ENCODE measurements at places on chromosomes 2 and 18. TPM values are rescaled to one million over a fixed set of nuclear protein-coding genes. Genes with fewer than 3 reads are reported as not detected.

The LOXL3 gene
- 0.86 TPM for total RNA-seq

The DOK6 gene
- not detected for total RNA-seq

The C2orf66 gene
- total RNA-seq = 0.09 TPM

GRCh38 chr2:108918941-108919341 is 70.1 kb downstream of the EDAR start:
- DNase-seq = no peak

GRCh38 chr2:81093031-81093430 is 788.5 kb upstream of the LRRTM1 start:
- no peak for DNase-seq

GRCh38 chr2:206287197-206287596 is 12.7 kb downstream of the ZDBF2 start:
- no peak for DNase-seq

- DNase-seq = no peak
These were observed 17.2 kb downstream of the KCTD18 start for GRCh38 chr2:200492656-200493055.

DNA sequence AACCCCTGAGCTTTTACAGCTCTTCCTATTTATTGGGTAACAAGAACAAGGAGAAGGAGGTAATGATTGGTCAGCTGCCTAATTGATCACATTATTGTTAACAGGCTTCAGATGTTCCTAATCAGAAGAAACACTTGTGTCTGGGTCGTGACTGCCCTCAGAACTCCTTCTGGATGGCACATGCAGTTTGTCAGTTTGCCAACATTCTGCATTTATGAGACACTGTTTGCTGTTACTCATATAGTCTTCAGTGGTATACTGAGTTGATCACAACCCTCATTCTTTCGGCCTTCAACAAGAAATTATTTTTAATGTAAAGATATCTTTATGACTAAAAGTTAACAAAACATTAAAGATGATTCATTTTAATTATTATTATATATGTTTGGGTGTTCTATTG is 95.7 kb upstream of the DOCK10 start:
- no peak for DNase-seq

DNA sequence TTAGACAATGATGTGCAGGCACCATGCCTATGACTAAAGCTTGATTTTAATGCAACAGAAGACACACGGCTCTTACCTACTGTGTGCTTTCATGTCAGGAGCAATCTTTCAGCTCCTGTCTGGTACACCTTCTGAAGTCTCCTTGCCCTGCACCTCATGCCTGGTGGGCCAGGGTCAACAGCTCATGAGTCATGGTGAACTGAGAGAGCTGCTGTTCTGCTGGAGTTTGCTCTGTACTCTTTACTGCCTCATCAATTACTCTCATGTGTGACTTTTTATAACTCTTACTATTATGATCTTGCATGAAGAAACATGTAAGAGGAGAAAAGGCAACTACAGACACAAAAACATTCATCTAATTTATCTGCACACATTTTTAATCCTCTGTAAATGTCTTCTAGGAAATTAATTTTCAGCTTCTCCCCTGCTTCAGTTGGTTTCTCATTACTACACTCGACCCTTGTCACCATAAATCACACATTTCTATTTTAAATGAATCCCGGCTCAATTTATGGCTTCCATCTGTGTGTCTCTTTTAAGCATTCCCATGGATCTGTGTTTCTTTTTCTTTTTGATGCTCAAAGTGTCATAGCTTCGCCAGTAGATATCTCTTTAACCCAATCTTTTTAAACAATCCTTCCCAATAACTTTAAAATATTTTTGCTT is 9.7 kb downstream of the SERPINB7 start:
- no peak for DNase-seq

Data from activated CD4-positive, alpha-beta T cell treated with anti-CD3 and anti-CD28 coated beads for 36 hours (primary cell).